ENCODE measurements at places on chromosomes 12 and 14.

GRCh38 chr12:94437303-94437702 lies 22.4 kb downstream of the CEP83 start:
- no peak for DNase-seq

DNA sequence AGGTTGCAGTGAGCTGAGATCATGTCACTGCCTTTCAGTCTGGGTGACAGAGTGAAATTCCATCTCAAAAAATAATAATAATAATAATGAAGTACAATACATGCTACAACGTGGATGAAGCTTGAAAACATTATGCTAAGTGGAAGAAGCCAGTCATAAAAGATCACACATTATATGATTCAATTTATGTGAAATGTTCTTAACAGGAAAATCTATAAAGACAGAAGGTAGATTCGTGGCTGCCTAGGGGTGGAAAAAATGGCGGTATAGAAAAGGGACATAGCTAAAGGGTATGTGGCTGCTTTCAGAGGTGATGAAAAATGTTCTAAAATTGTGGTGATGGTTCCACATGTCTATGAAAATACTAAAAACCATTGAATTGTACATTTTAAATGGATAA lies 41.0 kb upstream of the AMIGO2 start:
- DNase-seq: no peak

- no peak for DNase-seq
Observed at GRCh38 chr12:104494137-104494792, 37.5 kb downstream of the CHST11 start.

GRCh38 chr12:66035288-66035966 lies 95.1 kb downstream of the LLPH start:
- DNase-seq: peak; percentile 66

- DNase-seq: no peak
Observed at GRCh38 chr12:91419809-91420208, 237.2 kb upstream of the DCN start.

- no peak for DNase-seq
Observed at GRCh38 chr12:95224202-95225170, 6.9 kb downstream of the VEZT start.

DNA sequence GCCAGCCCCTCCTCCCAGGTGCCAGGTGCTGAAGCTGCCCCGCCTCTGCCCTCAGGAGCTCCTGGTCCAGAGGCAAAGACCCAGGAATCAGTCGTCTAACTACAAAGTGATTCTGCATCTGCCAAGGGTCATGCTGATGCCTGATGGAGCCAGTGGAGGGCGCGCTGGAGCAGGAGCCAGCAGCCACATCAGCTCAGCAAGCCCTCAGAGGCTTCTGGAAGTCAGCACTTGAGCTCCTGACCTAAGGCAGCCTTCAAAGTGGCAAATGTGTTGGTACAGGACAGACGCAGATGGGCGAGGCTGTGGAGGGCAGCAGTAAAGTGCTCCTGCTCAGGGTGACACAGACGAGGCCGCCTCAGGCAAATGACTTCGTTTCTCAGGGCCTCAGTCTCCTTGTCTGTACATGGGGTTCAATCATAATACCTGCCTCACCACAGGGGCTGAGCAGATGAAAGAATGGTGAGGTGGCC lies 10.9 kb downstream of the C12orf43 start:
- DNase-seq: peak; percentile 79

DNA sequence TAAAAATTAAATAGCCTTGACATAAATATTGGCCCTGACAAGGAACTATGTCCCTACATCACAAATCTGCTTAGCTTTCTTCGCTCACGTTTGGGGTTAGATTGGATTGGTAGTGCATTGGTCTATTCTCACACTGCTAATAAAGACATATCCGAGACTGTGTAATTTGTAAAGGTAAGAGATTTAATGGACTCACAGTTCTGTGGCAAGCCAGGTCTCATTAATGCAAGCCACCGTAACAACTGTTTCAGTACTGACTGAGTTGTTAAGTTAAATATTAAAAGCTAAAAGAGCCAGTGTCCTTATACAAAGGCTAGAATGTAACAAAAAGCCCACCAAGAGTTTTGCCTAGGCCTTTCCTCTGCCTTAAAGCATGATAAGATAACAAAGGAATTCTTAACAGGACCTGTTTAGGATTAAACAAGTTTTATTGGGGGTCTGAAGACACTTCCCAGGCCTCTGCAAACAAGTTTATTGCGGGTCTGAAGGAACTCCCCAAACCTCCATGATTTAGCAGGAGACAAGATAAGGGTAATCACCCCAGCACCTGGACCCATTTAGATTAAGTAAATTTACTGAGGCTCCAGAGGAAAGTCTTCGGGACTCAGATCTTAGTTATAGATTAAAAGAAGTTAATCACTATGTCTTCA lies 88.2 kb upstream of the PTGDR start:
- no peak for DNase-seq

DNA sequence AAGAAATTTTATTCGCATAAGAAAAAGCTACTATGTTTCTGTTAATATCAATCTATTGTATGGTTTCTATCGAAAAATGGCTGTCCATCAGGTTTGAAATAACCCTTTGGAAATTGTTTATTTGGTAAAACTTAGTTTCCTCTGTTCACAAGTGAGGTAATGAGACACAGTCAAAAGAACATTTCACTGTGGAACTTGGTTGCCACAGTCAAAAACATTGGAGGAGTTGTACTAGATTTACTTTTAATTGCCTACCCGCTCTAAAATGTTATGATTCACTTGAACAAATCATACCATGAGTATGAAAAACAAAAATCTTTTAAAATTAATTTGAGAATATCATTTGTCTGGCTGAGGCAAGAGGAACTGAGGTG lies 46.5 kb downstream of the ITPR2 start:
- no peak for DNase-seq

DNA sequence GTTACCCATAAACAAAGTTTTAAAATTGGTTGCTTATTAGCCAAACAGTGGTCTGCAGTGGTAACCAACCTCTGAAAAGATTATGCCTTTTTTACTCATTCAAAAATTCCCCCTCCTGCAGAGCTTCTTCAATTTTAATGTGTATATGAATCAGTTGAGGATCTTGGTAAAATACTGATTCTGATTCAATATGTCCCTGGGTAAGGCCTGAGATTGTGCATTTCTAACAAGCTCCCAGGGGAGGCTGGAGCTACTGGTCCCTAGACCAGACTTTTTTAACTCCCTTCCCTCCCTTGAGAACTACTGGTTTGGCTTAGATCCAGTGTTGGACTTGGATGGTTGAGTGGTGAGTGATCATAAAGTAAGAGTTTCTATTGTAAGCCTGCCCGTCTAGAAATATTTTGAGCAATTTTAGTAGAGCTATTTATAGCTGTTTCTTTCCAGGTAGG lies 90.2 kb downstream of the FUT8 start:
- no peak for DNase-seq

DNA sequence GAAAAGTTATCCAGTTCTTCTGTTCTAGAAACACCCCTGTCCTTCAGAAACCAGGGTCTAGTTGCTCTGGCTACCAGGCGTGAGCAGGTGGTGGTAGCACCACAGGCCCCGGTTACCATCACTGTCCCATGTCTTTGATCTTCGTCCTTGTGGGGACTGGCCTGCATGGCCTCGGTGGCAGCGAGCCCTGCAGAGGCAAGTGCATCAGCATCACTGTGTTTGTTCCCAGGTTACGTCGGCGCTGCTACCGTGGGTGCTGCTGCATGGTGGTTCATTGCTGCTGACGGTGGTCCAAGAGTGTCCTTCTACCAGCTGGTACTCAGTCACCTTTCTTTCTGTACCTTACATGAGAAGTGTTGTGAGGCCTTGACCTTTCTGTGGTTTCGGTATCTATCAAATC lies 58.9 kb downstream of the ANAPC7 start:
- DNase-seq: no peak

- DNase-seq: peak; percentile 41
Observed at GRCh38 chr14:32230695-32231280, 27.7 kb upstream of the RNU6-8 start.

GRCh38 chr14:100282766-100283419 lies 23.4 kb downstream of the SLC25A29 start:
- no peak for DNase-seq

DNA sequence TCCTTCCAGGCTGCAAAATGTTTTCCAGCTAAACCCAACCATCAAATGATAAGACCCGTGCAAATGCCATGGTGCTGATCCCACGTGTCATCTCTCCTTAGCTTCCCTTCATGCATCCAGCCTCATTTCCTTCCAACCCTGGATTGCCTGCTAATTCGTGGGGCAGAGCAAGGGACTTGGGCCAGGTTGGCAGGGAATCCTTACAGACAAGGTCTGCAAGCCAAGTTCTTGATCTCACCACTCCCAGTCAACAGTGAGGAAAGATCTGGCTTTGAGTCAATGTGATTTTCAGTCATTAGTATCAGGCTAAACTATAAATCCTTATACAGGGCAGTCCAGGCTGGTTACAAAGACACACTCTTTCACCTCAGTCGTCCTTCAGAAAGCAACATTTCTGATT lies 150.9 kb downstream of the ANO2 start:
- DNase-seq: no peak

DNA sequence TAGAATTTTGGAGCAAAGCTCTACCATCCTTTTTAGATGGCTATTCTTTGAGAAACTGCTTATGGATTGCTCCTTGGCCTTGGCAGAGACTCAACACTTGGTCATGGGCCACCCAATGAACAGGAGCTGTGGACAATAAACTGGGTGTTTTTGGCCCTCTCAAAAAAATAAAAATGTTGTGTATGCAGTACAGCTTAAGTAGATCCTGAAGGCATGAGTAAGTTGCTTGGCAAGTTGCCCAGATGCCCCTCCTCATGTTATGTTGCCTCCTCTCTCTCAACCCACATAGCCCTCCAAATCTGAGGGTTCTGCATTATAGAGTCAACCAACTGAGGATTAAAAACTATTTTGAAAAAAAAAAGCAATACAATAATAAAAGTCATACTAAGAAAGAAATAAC lies 124.9 kb downstream of the ATP23 start:
- no peak for DNase-seq

GRCh38 chr12:116590561-116590960 lies 31.4 kb downstream of the MAP1LC3B2 start:
- DNase-seq: peak; percentile 82

DNA sequence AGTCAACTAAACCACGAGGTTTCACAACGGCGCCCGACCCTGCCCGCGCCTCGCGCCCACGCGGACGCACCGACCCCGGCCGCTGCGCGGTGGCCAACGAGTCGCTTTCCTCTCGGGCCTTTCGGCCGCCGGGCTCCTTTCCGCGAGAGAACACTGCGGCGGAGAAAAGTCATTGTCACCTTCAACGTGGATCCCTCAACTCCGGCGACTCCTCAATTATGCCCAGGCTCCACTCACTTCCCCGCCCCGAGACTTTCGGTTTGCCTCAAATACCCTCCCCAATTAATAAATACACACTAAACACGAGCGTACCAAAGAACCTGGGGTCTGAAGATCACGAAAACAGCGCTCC lies 450 bp downstream of the SINHCAF start:
- no peak for DNase-seq

- DNase-seq: no peak
Observed at GRCh38 chr12:58678753-58679152, 241.6 kb downstream of the LRIG3 start.

- DNase-seq: no peak
Observed at GRCh38 chr12:14554281-14555007, 13.2 kb downstream of the PLBD1 start.

- DNase-seq: peak; percentile 77
Observed at GRCh38 chr14:92540472-92541048, 27.0 kb downstream of the RIN3 start.

GRCh38 chr12:57243521-57244311 lies 7.3 kb downstream of the STAC3 start:
- peak; percentile 93 for DNase-seq

DNA sequence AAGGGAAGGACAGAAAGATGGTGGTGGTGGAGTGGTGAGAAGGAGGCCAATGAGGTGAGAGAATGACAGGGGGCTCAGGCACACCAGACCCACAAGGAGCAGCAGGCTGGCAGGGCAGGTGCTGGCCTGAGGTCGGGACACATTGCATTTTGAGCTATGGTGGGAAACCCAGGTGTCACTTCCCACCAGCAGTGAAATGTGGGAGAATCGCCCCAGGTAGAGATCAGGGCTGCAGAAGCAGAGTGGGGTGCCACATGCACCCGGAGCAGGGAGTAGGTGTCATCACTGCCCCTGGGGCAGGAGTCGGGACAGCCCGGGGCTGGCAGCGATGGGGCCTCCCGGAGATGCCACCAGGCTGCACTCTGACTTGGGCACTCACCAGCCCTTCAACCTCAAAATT lies 315.8 kb downstream of the BCL11B start:
- no peak for DNase-seq

GRCh38 chr12:57039016-57039798 lies 10.7 kb downstream of the MYO1A start:
- no peak for DNase-seq

DNA sequence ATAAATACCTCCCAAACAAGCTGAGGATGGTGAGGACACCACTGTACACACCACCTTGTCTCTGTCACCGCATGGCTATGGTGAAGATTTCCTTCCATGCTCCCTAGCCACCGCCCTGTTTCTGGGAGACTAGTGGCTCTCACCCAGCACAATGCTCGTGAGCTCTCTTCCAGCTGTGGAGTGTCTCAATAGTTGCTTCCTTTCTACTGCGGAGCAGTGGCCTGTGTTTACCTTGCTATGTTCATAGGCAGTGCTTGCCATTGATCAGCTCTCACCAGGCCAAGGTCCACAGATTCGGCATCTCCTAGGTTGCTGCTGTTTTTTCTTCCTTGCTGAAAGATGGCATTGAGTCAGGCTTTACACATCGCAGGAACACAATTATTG lies 313.6 kb upstream of the RTL1 start:
- no peak for DNase-seq

DNA sequence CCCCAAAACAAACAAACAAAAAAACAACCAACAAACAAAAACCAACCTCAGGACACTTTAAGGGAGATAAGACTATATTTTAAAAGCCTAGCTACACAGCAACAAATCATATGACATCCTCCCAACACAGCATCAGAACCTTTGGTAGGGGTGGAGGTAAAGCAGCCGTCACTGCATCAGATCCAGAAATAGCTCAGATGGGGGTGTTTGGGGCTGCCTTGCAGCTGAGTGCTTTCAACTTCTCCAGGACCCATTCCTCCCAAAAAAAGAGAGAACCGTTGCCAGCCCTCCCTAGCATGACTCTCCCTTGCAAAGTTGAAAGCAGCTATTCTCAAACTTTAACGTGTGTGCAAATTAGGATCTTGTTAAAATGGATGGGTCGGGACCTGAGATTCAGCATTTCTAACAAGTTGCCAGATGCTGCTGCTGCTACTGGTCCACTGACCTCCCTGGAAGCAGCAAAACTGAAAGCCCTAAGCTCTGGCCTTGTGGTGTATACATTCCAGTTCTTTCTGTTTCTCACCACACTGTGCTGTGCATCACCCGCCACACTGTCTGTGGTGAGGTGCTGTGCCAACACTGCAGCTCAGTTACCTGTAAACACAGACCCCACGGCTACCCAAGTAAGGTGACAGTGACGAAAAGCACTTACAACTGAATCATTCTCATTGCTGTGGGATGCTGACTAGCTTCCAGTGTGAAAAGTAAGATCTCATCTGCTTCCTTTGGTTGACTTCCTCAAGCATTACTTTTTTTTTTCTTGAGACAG lies 54.0 kb downstream of the SLC38A1 start:
- DNase-seq: no peak

DNA sequence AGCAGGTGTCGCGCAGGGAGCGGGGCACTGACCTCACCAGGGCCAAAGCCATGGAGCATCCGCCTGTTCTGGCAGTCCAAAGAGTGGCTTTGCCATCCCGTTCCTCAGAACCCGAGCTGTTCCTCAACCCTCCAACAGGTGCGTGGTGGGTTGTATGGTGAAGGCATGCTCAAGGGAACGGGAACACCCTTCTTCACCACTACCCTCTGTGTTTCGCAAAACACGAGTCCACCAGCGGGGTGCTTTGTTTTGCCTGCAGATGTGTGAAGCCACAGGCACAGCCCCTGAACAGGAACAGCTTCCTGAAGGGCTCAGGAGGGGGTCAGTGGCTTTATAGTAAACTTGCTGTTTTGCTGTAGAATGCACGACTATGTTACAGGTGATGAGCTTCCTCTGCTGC lies 52.7 kb downstream of the SMOC1 start:
- DNase-seq: no peak

All from A549 (cell line).